Left colon (tissue), 2 donors: ENCODE measurements at places on chromosomes 4 and X. TPM values are rescaled to one million over a fixed set of nuclear protein-coding genes. Genes with fewer than 3 reads are reported as not detected.

DNA sequence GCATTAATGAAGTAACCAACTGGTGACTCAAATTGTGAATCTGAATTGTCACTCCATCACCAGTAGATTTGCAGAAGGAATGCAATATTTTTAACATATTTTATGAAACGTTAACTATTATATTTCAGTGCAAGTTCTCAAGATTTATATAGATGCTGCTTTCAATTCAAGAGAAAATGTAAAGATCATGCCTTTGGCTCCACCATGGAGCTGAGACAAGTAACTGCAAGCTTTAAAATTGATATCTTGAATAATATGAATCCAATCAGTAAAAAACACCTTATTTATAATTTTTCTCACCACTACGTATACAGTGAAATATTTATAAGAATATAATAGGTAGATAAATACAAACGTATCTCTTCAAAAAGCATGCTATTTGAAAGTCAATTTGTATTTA, 27.8 kb upstream of the GALNTL6 start:
- no peak for DNase-seq

GRCh38 chr4:71222661-71223060, 116.2 kb upstream of the SLC4A4 start:
- no peak for DNase-seq

GRCh38 chrX:13404364-13404763, 84.5 kb upstream of the ATXN3L start:
- no peak for DNase-seq

- no peak for DNase-seq
Measured at GRCh38 chr4:11214281-11214680, 214.4 kb downstream of the HS3ST1 start.

DNA sequence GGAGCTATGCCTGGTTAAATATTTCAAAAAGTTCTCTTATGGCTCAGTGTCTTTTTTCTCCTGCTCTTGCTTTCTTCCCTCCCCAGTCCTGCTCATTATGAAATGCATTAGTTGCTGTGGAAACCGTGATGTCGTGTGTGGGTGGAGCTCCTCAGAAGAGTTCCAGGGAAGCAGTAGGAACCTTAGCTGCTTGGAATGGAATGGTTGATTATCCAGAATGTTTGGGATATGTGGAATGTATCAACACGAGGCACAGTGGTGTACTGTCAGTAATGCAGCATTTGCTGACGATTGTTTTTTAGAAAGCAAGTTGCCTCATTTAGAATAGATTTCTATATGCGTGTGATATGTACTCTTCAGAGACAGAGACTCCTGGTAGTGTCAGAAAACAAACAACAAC, 333.2 kb downstream of the ARHGAP10 start:
- no peak for DNase-seq

DNA sequence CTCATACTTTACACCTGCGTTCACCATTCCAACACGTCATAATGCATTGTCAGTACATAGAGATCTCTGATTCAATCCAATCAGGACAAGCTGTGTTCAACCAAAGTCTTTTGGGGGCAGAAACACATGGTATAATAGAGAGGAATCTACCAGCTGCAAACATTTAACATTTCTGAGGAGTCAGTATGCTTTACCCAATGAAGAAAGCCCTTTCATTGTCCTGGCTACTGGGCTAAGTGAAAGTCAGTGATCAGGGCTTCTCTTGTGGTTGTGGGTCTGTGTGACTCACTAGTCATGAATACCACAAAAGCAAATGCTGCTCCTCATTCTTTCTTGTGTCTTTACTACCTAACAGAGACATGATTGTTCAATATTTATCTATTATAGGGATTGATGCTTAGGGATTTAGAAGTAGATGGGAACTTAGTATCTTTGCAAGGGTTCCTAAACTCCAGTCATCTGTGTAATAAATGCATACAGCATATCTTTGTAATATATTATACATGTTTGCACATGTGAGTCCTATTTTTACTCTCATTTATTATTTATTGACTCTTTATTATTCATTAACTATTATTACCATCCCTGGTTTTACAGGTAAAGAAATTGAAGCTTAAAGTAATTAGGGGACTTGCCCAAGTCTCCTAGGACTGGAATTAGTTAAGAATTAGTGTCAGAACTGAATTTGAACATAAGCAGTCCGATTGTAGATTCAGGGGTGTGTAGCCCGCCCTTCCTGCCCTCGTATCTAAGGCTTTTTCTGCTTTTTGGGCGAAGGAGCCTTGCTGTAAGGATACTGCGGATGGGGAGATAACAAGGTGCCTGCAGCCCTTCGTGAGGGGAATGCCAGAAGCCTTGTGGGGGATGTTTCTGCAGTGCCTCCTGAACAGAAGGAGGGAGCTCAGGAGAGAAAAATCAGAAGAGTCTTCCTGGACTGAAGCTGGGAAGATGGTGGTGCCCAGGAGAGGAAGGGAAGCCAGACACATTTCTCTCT, 353.1 kb upstream of the BOD1L1 start:
- DNase-seq: no peak

AMELX gene
- total RNA-seq: not detected

GPC3 gene
- 2.9 TPM for total RNA-seq

RHOXF2B gene
- not detected for total RNA-seq

APLN gene
- 0.40 TPM for total RNA-seq
